Endothelial cell of umbilical vein (primary cell): ENCODE measurements at places on chromosomes 7 and 10. TPM values are rescaled to one million over a fixed set of nuclear protein-coding genes. Genes with fewer than 3 reads are reported as not detected.

TMEM196 gene
- total RNA-seq = not detected in 2 replicates

MARVELD1 gene
- 69.5 and 78.3 TPM in 2 replicates for total RNA-seq

AFAP1L2 gene
- 1.6 and 4.1 TPM in 2 replicates for total RNA-seq

TRPV5 gene
- total RNA-seq = not detected in 2 replicates

FOXP2 gene
- total RNA-seq = 2.7 and 3.3 TPM in 2 replicates

TCAF2 gene
- total RNA-seq = 7.1 and 8.4 TPM in 2 replicates

AP3M1 gene
- total RNA-seq = 52.9 and 58.8 TPM in 2 replicates

KBTBD2 gene
- total RNA-seq = 36.6 and 37.0 TPM in 2 replicates

DLX6 gene
- not detected in 2 replicates for total RNA-seq

CPA2 gene
- total RNA-seq = not detected in 2 replicates

CYCS gene
- 134 and 143 TPM in 2 replicates for total RNA-seq
